Epithelial cell of umbilical artery (primary cell): ENCODE measurements at places on chromosomes 1 and 21. TPM values are rescaled to one million over a fixed set of nuclear protein-coding genes. Genes with fewer than 3 reads are reported as not detected.

The CFHR2 gene
- not detected in 2 replicates for total RNA-seq

The NPL gene
- total RNA-seq: 0.65 and 2.1 TPM in 2 replicates

The TRIM17 gene
- total RNA-seq: not detected in 2 replicates

The PPFIA4 gene
- under 0.01 and 0.32 TPM in 2 replicates for total RNA-seq

The GJA5 gene
- total RNA-seq: 162 and 842 TPM in 2 replicates

The LPAR3 gene
- total RNA-seq: 0.15 TPM in 1 of 2 replicates, not detected in the other

The KIF26B gene
- 0.32 and 0.61 TPM in 2 replicates for total RNA-seq

The C1QA gene
- total RNA-seq: not detected in 2 replicates

The TTC39A gene
- 0.32 and 1.5 TPM in 2 replicates for total RNA-seq

The DNM3 gene
- total RNA-seq: 0.76 and 0.97 TPM in 2 replicates
